OCI-LY7 (cell line): ENCODE measurements at places on chromosomes 3 and 15. TPM values are rescaled to one million over a fixed set of nuclear protein-coding genes. Genes with fewer than 3 reads are reported as not detected.

GRCh38 chr15:66594836-66595235, 29.0 kb upstream of the LCTL start:
- DNase-seq, result no peak

GRCh38 chr3:79297245-79297960, 470.4 kb downstream of the ROBO1 start:
- DNase-seq, result no peak

GRCh38 chr3:16300881-16301359, 35.9 kb downstream of the OXNAD1 start:
- DNase-seq, result peak; percentile 39

GRCh38 chr3:143060906-143061305, 58.7 kb upstream of the CHST2 start:
- DNase-seq, result no peak

CIP2A gene
- total RNA-seq, result 71.6 and 77.2 TPM in 2 replicates

FEZF2 gene
- not detected in 2 replicates for total RNA-seq
